ENCODE measurements at places on chromosomes 11 and 22. TPM values are rescaled to one million over a fixed set of nuclear protein-coding genes. Genes with fewer than 3 reads are reported as not detected.

CST6 gene
- 59.8 TPM for total RNA-seq

SUSD2 gene
- 0.62 TPM for total RNA-seq

IL18BP gene
- 6.4 TPM for total RNA-seq

GAS2 gene
- 0.46 TPM for total RNA-seq

PITPNM1 gene
- total RNA-seq = 50.8 TPM

B4GALNT4 gene
- 31.6 TPM for total RNA-seq

RASSF10 gene
- total RNA-seq = 3.9 TPM

OR2AG2 gene
- 0.04 TPM for total RNA-seq

OR51D1 gene
- total RNA-seq = not detected

CDC42BPG gene
- total RNA-seq = 12.8 TPM

MFRP gene
- total RNA-seq = not detected

SESN3 gene
- 4.7 TPM for total RNA-seq
